ENCODE measurements at places on chromosomes 16 and 17.

DNA sequence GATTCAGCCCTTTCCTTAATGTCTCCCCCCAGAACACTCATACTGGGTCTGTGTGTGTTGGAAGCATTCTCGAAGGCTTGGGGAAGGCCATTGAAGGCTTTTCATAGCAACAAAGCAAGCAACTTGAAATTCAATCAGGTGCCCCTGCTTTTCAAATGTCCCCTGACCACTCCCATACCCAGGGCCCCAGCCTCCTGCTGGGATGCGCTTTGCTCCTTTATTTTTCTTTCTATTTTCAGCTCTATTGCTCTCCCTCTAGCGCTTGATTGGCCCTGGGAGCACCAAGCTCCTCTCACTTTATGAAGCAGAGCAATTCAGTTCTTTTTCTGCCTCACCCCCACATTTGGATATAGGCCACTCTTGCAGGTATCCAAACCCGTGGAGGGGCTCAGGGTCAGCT is 92.0 kb downstream of the WSCD1 start:
- no peak for DNase-seq

DNA sequence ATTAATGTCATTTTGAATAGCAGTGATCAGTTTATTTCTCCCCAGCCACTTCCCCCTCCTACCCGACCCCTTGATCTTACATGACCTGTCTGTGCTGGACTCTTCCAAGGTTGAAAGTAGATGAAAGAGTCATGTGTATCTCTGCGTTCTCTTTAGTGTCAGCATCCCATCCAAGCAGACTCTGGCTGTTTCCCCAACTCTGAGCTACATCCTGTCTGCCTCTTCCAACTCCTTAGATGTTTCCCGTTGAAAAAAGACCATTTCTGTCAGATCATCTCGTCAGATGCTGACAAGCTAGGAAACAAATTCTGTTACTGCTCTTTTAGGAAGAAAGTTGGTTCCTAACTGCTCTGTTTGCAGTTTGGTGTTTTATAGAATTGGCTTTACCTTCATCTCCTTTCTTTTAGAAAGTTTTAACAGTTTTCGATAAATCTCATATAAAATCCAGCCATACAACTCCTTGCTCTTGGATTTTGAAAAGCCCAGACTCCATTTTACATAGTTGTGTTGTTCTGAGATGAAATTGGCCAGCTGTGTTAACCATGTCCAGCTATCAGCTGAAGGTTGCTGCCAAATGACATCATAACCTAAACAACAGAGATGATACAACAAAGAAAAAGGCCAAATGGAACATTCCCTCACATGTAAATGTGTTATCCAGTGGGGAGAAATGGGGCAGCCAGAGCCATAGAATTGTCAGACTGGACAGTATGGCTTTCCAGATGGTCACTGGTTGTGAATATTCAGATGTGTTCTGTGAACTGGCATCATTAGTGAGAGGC is 43.5 kb downstream of the CYB561 start:
- no peak for DNase-seq

GRCh38 chr17:951325-952132 is 28.0 kb downstream of the NXN start:
- no peak for DNase-seq

DNA sequence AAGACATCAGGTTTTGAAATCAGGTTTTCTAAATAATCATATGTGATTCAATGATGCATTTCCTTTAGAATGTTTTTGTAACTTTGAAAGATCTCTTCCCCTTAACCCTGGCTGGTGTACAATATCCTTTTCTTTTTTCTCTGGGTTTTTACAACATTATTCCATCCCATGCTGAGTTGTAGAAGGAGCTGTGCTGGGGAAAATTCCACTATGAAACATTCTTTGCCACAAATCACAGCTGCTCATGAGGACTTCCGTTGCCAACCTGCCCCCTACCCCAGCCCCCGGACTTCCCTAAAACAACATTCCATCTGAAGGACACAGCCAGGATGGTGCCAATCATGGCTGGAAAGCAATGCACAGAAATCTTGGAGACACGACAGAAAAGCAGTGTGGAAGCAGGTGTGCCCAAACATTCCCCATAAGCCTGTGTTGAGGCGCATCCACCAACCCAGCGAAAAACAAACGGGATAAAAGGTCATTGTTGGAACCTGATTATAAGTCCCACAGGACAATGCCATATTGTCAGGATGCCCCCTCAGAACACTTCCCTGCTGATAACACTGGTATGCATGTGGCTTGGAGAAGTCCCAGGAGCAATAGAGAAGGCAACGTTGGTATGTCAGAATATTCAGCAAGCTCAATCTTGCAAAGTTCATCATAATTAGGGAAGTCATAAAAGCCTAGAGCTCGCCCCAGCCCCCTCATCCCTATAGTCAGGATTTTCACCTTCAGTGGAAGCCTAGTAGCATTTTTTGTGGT is 475.0 kb downstream of the HS3ST3B1 start:
- DNase-seq: no peak

DNA sequence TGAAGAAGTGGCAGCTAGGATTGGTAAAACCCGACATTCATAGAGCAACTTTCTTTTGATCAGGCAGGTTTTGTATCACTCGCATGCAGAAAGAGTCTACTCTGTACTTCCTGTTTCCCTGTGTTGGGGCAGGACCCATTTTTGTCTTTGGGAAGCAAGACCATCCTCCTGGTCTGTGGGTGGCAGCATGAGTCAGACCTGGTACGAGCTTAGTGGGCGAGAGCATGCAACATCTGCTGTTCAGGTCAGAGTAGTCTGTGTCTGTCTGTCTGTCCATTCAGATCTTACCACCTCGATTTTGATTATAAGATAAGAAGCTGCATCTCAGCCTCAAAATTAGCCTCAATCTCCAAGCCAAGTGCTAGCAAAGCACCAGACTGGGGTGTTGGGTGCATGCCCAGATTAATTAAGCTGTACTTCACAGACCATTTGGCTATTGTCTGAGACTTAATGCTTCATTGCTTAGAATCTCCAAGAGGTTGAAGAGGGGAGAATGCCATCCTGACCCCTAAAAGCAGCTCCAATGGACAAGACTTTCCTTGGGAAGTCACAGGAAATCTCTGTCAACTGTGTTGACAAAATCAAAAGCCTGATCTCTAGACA is 110.9 kb downstream of the XYLT1 start:
- DNase-seq: no peak

DNA sequence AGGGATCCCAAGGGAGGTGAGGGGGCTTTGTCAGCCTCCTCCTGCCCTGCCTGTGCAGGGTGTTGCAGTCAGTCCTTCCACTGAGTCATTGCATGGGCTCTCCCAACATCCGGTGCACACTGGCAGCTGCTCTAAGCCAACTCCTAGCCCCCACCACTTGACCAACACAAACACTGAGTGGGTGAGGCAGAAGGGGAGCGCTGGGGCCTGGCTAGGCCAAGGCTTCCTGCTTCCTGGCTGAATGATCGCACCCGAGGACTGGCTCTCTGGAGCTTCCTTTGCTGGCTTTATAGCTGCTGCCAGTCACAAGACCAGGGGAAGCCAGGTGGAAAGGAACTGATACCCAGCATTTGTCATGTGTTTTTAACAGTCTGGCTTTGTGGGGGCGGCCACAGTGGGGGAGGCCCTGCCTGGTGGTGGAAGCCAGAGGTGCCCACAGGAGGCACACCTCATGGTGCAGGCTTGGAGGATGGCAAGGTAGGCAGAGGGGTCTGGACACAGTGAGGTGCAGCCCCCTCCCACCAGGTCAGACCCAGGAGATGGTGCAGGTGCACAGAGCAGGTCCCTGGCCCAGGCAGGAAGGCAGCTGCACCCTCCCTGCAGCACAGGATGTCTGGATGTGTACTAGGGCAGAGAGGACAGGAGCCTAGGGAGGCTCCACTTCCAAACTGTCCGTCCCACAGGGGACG is 6.8 kb downstream of the MPG start:
- DNase-seq: peak; percentile 85

- DNase-seq: no peak
These were observed 48.1 kb upstream of the GNG13 start for GRCh38 chr16:848510-849253.

- peak; percentile 80 for DNase-seq
These were observed at the start of gene ALOX12 for GRCh38 chr17:6995500-6996255. TSS of gene ALOX12 (plus strand) at chr17:6996049. CDS start at chr17:6996118, 69 bp downstream.

DNA sequence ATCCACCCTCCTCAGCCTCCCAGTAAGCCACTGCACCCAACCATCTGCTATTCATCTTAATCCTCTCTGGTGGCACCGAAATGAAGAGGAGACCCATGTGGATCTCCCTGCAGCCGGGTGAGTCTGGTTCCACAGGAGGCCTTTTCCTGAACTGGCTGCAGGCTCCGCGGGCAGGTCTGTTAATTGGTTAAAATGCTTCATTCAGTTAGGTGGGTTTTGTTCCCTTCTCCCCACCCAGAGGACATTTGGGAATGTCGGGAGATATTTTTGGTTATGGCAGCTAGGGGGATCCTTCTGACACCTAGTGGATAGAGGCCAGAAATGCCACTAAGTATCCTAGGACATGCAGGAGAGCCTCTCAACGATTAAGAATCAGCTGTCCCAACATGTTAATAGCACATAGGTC is 16.7 kb downstream of the C16orf54 start:
- DNase-seq: no peak

- no peak for DNase-seq
These were observed 349.2 kb upstream of the HSBP1 start for GRCh38 chr16:83458612-83459011.

DNA sequence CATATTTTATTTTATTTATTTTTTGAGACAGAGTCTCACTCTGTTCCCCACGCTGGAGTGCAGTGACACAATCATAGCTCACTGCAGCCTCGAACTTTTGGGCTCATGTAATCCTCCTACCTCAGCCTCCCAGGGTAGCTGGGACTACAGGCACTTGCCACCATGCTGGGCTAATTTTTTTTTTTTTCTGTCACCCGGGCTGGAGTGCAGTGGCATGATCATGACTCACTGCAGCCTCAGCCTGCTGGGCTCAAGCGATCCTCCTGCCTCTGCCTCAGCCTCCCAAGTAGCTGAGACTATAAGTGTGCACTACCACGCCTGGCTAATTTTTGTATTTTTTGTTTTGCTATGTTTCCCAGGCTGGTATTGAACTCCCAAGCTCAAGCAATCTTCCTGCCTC is 17.1 kb downstream of the UNC45B start:
- DNase-seq: no peak

- DNase-seq: no peak
These were observed 26.8 kb downstream of the KATNIP start for GRCh38 chr16:27576729-27577128.

- DNase-seq: no peak
These were observed 42.7 kb downstream of the XPO6 start for GRCh38 chr16:28168991-28169554.

- DNase-seq: no peak
These were observed 26.7 kb downstream of the TRIM25 start for GRCh38 chr17:56887105-56887504.

GRCh38 chr16:67181346-67181745 is 2.4 kb downstream of the MATCAP1 start:
- DNase-seq: no peak

DNA sequence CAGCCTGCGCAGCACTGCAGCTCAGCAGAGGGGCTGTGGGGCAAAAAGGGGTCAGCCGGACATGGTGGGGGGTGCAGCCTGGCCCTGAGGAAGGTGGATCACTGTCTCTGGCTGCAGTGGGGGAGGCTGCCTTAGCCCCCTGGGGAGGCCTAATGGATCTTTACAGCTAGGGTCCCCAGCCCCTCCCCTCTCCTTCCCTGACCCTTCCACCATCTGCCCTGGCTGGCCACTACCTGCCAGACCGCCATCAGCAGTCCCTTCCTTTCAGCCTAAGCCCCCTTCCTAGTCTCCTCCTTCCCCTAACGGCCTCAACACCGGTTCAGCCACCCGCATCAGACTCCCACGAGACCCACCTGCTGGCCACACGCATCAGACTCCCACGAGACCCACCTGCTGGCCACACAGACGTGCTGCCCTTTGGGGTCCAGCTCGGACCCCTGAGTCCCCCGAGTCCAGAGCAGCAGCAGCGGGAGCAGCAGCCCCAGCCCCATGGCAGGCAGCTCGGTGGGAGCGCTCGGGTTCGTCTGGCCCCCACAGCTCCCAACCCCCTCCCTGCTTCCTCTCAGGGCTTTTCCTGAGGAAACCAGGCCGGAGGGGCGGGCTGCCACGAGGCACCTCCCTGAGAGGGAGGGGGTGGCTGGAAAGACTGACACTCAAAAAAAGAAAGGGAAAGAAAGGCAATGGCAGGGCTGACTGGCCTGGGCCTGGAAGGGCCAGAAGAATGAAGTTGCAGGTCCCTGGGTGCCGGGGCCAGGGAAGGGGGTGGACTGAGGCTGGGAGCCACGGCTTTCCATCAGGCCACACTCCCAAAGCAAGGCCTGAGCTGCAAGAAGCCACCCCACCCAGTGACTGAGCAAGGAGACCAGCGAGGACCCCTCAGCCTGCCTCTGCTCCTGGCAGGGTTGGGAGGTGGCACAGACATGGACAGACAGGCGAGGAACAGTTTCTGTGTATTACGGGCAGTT is at the start of gene SCARF1:
SCARF1 (minus strand) TSS at position 526 of the 965 bp plus-strand sequence; CDS start at position 491, 35 bp downstream.
- peak; percentile 50 for DNase-seq

GRCh38 chr17:63497708-63498483 is 21.0 kb downstream of the ACE start:
- no peak for DNase-seq

DNA sequence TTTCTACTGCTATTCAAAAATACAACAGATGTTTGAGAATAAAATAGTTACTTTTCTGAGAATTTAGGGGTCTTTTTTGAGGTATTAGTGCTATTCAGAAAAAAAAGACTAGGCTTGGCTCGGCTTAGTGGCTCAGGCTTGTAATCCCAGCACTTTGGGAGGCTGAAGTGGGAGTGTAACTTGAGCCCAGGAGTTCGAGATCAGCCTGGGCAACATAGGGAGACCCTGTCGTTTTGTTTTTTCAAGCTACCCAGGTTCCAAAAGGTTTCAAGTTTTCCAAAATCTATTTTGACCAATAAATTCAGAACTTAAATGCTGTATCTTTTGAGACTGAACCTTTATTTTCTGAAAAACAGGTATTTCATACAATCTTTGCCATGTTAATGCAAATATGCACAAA is 3.2 kb upstream of the ARL6IP1 start:
- no peak for DNase-seq

GRCh38 chr17:62870030-62870541 is 62.0 kb upstream of the MARCHF10 start:
- DNase-seq: no peak

DNA sequence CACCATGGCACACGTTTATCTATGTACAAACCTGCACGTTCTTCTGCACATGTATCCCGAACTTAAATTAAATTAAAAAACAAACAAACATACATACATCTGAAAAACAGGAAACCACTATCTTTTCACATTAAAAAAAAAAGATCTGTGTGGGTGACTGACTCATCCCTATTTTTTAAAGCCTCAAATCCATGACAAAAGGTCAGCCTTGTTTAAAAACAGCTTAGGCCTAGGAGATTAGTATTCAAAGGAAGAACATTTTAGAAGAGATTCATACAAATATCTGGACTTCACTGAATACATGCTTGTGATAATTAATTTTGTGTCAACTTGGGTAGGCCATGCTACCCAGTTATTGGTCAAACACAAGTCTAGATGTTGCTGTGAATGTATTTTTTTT is 4.7 kb upstream of the PRKAR1A start:
- no peak for DNase-seq
